ENCODE measurements at places on chromosomes 11 and 22.

DNA sequence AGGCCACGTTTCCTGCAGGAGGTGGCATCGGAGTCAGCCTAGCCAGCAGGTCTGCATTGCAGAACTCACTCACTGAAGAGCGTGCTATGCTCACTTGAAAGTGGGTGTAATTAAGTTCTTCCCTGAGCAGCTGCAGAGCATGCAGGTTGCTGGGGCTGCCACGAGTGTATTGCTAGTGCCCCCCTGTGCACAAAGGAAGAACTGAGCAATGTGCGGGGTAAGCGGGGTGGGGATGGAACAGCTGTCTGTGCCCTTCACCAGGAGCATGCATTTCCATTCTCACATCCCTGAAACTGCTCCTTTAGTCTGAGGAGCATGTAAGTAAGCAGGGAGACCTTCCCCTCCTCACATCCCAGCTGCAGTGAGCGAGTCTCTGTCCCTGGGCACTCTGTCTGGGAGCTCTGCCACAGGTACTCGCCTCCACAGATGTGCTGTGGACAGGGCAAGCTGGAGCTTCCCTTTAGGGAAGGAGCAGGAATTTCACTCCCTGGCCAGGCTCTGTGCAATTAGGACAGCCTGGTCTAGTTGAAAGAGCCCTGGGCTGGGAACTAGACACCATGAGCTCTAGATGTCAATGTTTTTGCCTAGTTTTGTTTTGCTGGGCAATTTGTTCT is 1031.8 kb downstream of the NTM start:
- DNase-seq = no peak

DNA sequence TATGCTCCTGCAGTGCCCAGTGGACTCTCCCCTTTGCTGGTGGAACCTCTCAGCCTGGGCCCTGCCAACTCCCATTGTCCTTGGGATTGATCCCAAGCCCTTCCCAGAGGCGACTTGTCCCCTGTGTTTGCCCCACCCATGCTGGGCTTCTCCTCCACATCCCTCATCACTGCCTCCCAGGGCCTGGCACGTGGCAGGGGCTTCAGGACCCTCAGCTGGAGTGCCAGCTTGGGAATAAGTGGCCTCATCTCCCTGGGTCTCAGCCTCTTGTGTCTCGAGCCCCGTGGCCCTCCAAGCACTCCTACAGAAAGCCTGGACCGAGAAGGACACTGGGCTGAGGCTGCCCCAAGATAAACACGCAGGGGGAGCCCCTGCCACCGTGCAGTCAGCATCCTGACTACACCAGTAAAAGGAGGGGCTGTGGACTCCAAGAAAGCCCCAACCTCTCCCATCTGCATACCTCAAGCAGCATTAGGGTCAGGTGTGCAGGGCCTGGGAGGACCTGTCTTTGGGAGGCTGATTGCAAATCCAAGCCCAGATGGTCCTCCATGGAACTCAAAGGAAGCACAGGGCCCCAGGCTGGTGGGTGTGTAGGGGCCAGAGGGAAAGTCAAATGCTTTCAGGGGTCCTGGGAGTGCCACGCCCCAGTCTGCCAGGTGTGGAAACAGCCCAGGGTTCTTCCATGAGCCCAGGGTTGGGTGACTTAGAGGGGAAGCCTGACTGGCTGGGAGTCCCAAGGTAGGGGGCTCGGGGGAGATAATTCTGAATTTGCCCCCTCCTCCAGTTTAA is 9.5 kb upstream of the GNAZ start:
- no peak for DNase-seq

- DNase-seq = no peak
Observed at GRCh38 chr11:11000579-11001283, 142.9 kb upstream of the ZBED5 start.

- DNase-seq = no peak
Observed at GRCh38 chr11:127994736-127995135, 592.6 kb downstream of the ETS1 start.

DNA sequence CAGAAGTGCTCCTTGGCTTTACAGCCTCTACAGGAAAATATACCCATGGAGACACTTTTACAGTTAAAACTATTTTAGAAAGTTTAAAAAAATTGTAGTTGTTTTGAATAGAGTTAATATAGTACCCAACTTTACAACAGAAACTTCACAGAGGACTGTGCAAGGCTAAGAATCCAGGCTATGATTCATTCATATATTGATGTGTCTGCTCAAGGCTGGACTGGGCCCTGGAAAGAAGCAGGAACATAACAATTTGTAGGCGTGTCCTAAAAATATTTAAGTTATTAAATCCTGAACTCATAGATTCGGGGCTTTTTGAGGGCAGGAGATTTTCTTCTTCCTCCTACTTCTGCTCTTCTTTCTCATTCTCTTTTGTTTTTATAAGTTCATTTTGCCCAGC is 291.5 kb upstream of the CCDC179 start:
- DNase-seq = no peak

DNA sequence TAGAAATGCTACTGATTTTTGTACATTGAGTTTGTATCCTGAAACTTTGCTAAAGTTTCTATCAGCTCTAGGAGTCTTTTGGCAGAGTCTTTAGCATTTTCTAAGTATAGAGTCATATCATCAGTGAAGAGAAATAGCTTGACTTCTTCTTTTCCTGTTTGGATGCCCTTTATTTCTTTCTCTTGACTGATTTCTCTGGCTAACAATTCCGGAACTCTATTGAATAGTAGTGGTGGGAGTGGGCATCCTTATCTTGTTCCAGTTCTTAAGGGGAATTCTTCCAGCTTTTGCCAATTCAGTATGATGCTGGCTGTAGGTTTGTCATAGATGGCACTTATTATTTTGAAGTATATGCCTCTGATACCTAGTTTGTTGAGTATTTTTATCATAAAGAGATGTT is 197.7 kb downstream of the AASDHPPT start:
- no peak for DNase-seq

GRCh38 chr11:122038543-122038942 is 77.5 kb downstream of the BLID start:
- DNase-seq = no peak

- DNase-seq = no peak
Observed at GRCh38 chr11:92826603-92827002, 142.8 kb upstream of the MTNR1B start.

DNA sequence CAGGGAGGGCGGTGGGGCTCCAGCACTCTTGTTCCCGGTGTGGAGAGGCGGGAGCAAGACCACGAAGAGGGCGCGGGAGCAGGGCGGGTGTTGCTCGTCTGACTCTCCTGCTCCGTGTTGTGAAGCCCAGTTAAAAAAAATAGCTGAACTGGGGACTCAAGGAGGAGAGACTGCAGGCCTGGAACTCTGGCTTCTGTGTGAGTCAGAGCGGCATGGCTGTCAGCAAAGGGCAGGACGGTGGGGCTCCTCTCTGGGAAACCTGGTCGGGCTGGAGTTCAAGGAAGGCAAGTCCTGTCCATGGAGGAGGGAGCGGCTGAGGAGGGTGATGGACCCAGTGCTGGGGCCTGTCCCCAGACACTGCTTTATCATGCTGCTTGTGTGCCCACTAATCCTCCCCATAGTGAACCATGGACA is 152.3 kb downstream of the FEZ1 start:
- DNase-seq = no peak

GRCh38 chr22:44146088-44146861 is 34.5 kb upstream of the PARVG start:
- no peak for DNase-seq

- no peak for DNase-seq
Observed at GRCh38 chr11:79742176-79742575, 301.3 kb upstream of the TENM4 start.

GRCh38 chr11:74371269-74372052 is 26.8 kb downstream of the PGM2L1 start:
- DNase-seq = no peak

GRCh38 chr11:123601136-123601535 is 53.3 kb downstream of the SCN3B start:
- no peak for DNase-seq

GRCh38 chr11:44711113-44711786 is 15.5 kb upstream of the TSPAN18 start:
- no peak for DNase-seq

DNA sequence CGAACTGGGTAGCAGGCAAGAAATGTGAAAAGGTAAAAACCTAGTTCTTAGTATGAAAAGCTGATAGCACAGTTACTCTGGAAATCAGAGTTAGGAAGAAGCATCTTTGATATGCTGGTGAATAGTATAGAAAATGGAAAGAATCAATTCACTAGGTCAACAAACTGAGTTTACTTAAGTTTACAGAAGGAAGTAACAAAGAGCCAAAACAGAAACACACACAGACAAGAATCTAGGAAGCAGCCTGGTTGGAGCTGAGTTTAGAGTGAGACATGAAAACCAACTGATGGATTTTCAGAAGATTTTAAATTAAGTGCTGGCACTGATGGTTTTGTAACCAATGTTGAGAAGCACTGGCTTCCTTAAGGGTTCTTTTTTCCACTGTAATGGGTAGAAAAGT is 296.3 kb downstream of the CADM1 start:
- DNase-seq = no peak

GRCh38 chr11:19959210-19959609 is 201.1 kb downstream of the DBX1 start:
- DNase-seq = no peak

DNA sequence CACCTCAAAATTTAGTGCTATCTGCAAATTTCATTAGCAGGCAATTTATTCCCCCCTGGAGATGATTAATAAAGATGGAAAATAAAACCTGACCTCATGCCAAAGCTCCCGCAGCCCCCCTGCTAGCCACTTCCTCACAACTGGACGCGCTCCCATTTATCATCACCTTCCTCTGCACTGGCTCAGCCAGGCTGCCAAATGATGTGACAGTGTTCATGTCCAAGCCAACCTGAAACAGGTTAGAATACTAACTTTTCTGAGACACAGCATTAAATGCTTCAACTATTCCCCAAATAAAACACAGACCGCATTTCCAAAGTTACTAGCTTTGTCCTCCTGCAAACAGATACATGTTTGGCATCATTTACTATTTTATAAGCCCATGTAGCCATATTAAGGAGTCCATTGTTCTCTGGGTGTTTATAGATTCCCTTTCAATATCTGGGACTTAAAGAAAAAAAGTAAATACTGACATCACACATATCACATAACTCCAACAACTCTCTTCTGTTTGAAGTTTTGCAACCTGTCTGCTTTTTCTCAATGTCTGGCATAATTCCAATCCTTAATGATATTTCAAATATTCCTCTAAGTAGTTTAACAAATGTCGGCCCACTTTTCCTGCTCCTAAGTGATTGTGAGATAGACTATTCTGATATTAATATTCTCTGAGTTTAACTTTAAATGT is 829.7 kb upstream of the FAT3 start:
- no peak for DNase-seq

Data from stimulated activated CD8-positive, alpha-beta memory T cell treated with anti-CD3 and anti-CD28 coated beads, Interleukin-4, amount 100 ng/mL, for 1 hour (primary cell).